ENCODE measurements at places on chromosomes 7 and 10.

- DNase-seq = no peak
Observed at GRCh38 chr7:66356277-66356721, 151.2 kb downstream of the TPST1 start.

DNA sequence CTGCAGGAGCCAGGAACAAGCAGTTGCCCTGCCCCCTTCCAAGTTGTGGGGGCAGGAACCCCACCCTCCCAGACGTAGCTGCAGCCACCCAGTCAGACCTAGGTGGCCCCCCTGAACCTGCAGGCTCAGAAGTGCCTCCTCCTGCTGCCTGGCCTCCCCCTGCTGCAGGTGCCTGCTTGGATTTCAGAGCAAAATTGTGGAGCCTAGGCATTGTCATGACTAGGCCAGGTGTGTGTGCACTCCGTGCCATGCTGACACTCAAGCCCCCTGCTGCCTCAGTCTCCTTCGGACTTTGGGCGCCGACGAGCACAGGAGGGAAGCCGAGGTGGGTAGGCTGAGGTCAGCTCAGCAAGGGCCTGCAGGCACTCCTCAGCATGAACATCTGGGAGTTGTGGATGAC, 733.9 kb upstream of the ZWINT start:
- no peak for DNase-seq

DNA sequence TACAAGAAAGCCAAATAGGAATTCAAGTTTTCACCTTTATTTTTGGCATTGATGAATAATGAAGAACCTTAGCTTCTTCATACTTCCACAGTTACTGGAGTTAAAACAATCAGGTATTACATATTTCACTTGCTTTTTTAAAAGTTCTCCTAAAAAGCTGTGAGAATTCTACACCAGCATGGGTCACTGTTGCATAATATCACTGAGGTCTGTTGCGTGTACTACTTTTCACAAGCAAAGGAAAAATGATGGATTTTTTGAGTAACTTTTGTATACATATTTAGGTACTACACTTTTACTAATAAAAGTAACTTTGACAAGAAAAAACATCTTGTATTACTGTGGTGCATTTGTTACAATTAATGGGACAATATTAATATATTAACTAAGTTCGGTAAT, 15.2 kb downstream of the FAM24B start:
- no peak for DNase-seq

DNA sequence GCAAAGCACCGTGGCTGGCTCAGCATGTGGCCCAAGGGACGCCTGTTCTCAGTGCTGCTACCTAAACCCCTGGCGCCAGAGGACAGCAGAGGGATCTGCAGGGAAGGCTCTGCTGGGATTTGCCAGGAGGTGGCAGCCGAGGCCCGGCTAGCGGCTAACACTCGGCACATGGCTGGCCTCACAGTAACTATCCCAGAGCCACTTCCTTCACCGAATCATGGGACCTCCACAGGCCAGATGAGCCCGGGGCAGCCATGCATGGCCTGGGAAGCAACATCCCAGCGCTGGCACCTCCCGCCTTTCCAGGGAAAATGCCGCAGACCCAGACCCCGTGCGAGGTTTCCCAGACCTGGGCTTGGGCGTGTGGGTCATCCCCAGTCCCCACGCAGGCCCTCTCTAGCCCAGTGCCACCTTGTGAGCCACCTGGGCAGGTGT, 36.4 kb downstream of the DPYSL4 start:
- DNase-seq = peak; percentile 58

- DNase-seq = no peak
Observed at GRCh38 chr7:17371671-17372524, 73.4 kb downstream of the AHR start.

- DNase-seq = no peak
Observed at GRCh38 chr7:35992436-35992835, 160.6 kb upstream of the EEPD1 start.

DNA sequence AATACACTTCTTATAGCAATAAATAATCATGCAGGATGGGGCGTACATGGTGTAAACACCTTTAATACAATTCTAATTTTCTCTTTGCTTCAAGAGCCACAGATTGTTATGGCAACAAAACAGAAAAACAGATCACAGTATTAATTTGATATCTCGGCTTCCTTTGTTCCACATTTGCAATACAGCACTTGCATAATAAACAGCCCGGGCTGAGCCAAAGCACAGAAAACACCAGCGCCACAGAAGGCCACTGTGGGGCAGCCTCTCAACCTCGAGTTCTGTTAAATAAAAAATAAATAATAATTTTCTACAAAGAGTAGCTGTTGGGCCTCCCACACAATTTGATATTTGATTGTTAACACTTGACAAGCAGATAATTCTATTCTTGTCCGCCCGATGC, 255.9 kb downstream of the USP6NL start:
- DNase-seq = no peak
